ENCODE measurements at places on chromosomes 3 and 15.

DNA sequence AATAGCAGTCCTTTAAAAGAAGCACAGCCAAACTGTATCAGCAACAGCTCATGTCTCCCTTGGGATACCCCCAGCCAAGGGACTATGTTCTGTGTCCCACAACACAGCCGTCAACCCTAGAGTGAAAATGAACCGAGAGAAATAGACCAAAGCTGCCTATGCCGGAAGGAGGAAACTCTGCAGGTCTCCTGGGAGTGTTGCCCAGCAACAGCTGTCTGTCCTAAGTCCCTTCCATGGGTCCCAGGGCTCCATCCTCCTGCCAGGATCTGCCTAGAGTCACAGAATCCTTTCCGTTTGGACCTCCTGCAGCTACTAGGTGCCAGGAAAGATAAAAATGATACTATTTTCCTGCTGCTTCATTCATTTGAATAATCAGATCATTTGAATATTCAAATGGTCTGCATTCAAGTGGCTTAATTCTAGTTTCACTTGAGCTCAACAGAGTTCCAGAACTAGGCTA, 53.1 kb downstream of the TRANK1 start:
- no peak for DNase-seq

GRCh38 chr3:195086341-195086740, 184.6 kb downstream of the XXYLT1 start:
- no peak for DNase-seq

GRCh38 chr3:33658991-33659848, 58.8 kb downstream of the CLASP2 start:
- peak; percentile 65 for DNase-seq

DNA sequence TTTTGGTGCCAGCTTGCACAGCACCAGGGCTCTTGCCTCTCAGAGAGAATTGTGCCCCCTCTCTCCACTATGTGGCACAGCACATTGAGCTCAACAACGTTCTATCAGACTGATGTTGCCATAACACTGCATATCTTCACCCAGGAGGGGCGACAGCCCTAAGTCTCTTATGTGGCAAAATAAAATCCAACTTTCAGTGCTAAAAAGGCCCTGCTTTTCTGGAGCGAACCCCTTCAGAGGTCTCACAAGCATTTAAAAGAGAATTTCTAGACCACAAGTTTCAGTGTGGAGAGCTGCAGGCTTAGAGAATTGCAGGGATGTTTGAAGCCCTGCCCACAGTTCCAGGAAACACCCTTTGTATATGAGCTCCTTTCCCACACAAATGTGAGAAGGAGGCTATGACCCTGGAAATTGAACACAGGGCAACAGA, 85.5 kb downstream of the LIPC start:
- DNase-seq, result no peak

- no peak for DNase-seq
Measured at GRCh38 chr15:86591994-86592735, 512.5 kb downstream of the AGBL1 start.

- no peak for DNase-seq
Measured at GRCh38 chr3:24399614-24400013, 95.0 kb downstream of the THRB start.

GRCh38 chr15:48785195-48785594, 25.7 kb downstream of the CEP152 start:
- no peak for DNase-seq

GRCh38 chr3:45943207-45943846, at the start of gene CXCR6:
TSS of gene CXCR6 (plus strand) at chr3:45943464. CDS start at chr3:45946482, 3,018 bp downstream.
- no peak for DNase-seq

DNA sequence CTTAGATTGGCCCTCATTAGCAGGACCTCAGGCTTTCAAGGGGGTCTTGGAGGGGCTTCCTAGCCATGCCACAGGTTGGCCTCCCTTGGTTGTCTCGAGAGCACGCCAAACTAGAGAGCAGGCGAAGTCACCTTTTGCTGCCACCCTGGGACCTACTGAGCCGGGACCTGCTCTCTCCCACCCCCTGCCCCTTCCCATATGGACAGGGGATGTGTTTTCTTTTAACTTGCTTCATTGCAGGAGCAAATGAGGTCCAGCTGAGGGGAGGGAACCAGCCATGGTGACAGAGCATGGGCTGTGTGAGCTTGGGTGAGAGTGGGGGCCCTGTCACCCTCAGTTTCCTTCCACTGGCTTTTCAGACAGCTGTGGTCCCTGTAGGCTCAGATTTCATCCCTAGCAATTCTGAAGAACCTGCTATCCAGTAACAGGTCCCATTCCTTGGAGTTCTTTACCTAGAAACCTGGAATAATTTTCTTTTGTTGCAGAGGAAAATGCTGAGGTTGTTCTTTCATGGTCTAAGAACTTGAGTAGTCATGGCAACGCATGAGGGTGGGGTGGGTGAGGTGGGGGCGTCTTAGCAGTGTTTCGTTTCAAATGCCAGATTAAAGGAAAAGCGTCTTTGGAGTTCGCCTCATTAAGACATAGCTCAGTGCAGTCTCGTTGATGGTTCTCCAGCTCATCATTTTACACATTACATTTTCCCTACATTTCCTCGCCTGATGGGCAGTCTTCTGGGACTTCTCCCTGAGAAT, 20.1 kb upstream of the MAGEF1 start:
- no peak for DNase-seq
